ENCODE measurements at places on chromosomes 7 and 10. TPM values are rescaled to one million over a fixed set of nuclear protein-coding genes. Genes with fewer than 3 reads are reported as not detected.
A peak's percentile ranks its signal among the peaks of the same experiment; 100 is the strongest.

Gene GNG11
- total RNA-seq = 21.2 TPM

Gene ADO
- total RNA-seq = 73.9 TPM

Gene EPHB6
- total RNA-seq = 16.0 TPM

Gene RBP3
- not detected for total RNA-seq

GRCh38 chr7:3300221-3300650 lies 816 bp upstream of the SDK1 start:
- H3K27ac ChIP-seq = no peak overlapping the region
- peaks cover 5% of the 10 kb centered on the region for H3K4me1 ChIP-seq
- H3K27me3 ChIP-seq = no peaks in the 10 kb centered on the region
- H3K4me3 ChIP-seq = peak overlapping the region; percentile 39

DNA sequence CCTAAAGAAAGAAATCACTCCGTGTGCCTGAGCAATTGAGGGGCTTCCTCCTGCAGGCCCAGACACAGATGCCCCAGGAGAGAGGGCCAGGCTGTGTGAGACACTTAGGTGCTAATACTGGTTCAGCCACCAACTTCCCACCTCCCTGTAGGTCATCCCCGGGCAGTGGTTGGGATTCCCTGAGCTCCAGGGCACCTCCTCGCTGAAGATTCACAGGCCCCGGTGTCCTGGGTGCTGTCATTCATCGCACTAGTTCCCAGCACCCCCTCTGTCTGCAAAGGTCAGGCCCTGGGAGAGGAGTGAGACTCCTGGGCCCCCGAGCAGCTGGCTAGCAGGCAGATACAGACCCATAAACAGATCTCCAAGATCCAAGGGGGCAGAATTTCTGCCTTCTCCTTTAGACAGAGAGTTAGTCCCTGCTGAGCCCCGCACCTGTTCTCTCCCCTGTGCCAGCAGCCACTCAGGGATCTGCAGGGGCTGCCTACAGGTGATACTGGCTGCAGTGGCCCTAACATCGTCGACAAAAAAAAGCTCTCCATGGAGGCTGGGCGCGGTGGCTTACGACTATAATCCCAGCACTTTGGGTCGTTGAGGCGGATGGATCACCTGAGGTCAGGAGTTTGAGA lies 38.2 kb upstream of the GTF2I start:
- no peak overlapping the region for H3K4me3 ChIP-seq
- H3K36me3 ChIP-seq = no peaks in the 10 kb centered on the region
- DNase-seq = no peak
- no peaks in the 10 kb centered on the region for H3K4me1 ChIP-seq

GRCh38 chr7:42232275-42232674 lies 4.7 kb downstream of the GLI3 start:
- H3K27me3 ChIP-seq = no peaks in the 10 kb centered on the region
- peaks cover 43% of the 10 kb centered on the region for H3K4me1 ChIP-seq
- no peak overlapping the region for H3K4me3 ChIP-seq
- no peaks in the 10 kb centered on the region for H3K36me3 ChIP-seq
- no peak overlapping the region for H3K27ac ChIP-seq

DNA sequence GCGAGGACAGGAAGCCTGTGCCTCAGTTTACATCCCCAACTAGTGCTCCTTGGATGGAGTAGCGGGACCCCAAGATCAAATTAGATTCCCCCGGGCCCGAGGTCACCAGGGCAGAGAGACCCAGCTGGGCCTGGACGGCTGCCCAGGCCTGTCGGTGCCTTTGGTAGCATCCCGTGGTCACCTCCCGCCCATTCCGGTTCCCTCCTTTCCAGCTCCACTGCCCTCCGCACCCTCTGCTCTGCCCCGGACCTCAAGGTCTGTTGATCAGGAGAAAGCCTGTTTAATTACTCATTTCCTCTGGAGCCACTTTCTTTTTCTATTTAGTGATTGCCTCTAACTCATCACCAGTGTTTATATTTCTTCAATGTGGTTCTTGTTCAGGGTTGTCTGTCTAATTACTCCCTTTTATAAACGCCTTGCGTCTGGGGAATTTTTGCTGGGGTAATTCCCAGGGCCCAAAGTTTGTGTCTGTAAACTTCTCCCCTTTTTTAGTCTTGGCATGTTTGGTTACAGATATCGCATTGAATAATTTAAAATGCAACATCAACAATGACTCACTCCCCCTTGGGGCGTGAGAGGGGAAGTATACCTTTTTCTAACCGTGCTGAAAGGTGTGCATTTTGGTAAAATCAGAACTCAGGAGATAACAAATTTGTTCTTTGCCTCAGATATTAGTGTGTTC lies 1.9 kb downstream of the FOXK1 start:
- peak overlapping the region; percentile 65 for H3K27ac ChIP-seq
- no peaks in the 10 kb centered on the region for H3K36me3 ChIP-seq
- peaks cover 14% of the 10 kb centered on the region for H3K4me1 ChIP-seq
- DNase-seq = no peak
- peak overlapping the region; percentile 88 for H3K4me3 ChIP-seq

- no peak overlapping the region for H3K27ac ChIP-seq
- no peaks in the 10 kb centered on the region for H3K36me3 ChIP-seq
- H3K4me1 ChIP-seq = no peaks in the 10 kb centered on the region
- H3K27me3 ChIP-seq = no peaks in the 10 kb centered on the region
- DNase-seq = no peak
Observed at GRCh38 chr7:35725280-35725680, 30.3 kb upstream of the HERPUD2 start.

DNA sequence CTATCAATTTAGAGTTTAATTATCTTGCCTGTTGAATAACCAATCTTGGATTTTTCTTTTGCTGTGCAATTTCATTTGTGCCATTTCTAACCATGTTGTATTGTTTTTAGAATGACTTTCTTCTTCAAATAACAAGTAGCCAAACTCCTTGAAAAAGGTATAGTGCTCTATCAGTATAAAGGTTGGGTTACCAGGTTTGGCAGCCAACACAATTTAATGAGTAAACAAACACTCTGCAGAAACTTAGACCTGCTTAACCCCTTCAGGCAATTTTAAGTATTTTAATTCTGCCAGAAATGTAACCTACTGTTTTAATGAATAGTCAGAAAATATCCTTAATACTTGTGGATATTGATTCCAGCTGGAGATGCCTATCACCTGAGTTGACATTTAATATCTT lies 299.8 kb downstream of the ARL4A start:
- H3K4me3 ChIP-seq = no peak overlapping the region
- no peaks in the 10 kb centered on the region for H3K27me3 ChIP-seq
- H3K4me1 ChIP-seq = no peaks in the 10 kb centered on the region

GRCh38 chr7:63025815-63026214 lies 972.8 kb upstream of the ZNF722 start:
- H3K36me3 ChIP-seq = no peaks in the 10 kb centered on the region
- no peak overlapping the region for H3K27ac ChIP-seq
- no peaks in the 10 kb centered on the region for H3K27me3 ChIP-seq
- DNase-seq = no peak
- no peak overlapping the region for H3K4me3 ChIP-seq

All from tibial nerve (tissue), 4 donors.